NCI-H187 (cell line): ENCODE measurements at places on chromosomes 1 and 21.
A peak's percentile ranks its signal among the peaks of the same experiment; 100 is the strongest.

DNA sequence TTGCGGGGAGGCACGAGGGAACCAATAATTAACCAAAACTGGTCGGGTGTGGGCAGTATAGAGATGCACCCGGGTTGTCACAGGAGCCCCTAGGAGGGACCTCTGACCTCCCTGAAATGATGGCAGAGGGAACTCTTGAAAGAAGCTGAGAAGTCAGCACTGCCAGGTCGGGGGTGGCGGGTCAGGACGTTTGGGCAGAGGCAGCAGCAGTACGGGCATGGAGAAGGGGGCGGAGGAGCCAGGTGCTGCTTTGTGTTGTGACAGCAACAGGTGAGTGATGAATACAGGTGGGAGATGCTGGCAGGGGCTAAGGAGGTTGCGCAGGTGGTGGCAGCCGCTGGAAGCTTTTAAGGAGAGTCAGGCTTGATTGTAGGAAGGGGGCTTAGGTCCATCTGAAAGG lies 11.7 kb downstream of the TNFRSF1B start:
- no peak for DNase-seq

GRCh38 chr1:163205513-163205912 lies 2.8 kb upstream of the RGS5 start:
- no peak for DNase-seq

DNA sequence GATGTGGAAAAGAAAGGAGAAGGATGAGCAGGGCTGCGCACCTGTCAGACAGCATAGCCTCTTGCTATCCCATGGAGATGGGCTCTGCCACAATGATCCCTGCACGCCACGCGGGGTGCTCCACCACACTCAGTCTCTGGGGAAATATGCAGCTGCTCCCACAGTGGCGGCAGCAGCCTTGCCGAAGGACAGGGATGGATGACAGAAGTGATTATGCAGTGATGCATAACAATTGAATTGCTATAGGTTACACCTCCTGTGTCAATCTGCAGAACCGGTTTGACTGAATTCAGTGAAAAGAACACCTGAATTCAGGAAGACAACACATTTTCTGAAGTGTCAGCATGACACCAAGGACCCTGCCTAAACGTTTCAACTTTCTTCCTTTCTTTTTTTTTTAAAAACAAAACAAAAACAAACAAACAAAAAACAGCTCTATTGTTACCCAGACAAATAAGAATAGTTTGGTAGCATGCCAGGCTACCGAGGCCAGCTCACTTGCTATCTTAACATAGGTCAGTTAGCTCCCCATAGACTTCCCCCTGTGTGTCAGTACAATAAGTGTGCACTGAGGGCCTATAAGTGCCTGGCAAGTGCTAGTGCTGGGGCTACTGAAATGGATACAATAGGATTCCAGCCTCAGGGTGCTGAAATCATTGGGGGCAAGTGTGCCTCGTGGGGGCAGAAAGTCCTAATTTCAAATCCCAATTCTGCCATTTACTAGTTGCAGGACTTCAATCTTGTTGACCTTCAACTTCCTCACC lies 127.6 kb upstream of the LMO4 start:
- DNase-seq: peak; percentile 60

GRCh38 chr1:89528382-89528780 lies 3.8 kb downstream of the LRRC8B start:
- no peak for DNase-seq

DNA sequence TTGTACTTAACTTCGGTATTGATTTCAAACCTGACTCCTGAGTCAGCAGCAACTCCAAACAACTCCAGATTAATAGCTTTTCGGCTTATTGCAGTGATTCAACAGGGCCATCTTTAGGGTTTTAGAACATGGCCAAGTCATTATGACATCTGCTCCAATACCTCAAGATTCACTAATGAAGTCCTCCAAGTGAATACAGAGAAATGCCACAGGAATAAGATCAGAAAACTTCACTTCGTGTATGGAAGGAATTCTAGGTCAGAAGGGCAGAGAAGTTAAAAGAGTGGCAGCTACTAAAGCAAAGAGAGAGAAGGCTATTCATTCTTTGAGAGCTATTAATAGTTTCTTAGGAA lies 7.6 kb upstream of the C1orf116 start:
- no peak for DNase-seq

- no peak for DNase-seq
Observed at GRCh38 chr1:150778409-150778808, 12.8 kb upstream of the CTSS start.

DNA sequence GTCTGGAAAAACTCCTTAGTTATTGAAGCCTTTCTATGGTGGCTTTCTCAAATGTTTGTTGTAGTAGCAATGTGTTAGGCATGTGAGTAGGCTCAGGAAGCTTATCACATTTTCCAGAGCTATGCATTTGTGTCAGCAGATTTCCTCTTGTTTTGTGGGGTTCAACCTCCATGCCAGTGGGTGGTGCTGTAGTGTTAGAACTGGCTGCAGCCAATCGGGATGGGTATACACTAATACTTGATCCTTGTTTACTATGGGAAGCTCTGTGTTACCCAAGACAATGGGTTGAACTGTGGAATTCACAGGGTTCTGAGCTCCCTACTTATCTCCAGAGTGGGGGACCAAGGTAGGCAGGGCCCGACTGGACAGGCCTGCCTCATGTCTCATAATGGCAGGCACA lies 348.5 kb upstream of the ADAMTS5 start:
- DNase-seq: no peak

GRCh38 chr1:231527586-231528171 lies 790 bp upstream of the TSNAX start:
- no peak for DNase-seq

DNA sequence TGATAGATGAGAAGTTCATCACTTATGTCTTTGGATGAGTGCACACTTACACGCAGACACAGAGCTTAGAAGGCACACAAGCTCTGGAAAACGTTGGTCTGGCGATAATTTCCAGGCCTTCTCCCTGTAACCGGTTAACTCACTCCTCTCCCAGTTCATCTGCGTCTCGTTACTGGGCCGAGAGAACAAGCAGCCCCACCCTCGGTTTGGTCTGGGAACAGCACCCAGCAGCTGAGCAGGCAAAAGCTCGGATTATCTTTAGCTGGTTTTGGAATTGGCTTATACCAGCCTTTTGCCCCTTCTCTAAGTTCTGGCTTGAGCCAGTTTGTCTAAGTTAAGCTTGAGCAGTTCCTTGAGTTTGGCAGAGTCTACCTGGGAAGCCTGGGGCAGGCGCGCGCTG lies 27.3 kb upstream of the COL6A1 start:
- DNase-seq: no peak

DNA sequence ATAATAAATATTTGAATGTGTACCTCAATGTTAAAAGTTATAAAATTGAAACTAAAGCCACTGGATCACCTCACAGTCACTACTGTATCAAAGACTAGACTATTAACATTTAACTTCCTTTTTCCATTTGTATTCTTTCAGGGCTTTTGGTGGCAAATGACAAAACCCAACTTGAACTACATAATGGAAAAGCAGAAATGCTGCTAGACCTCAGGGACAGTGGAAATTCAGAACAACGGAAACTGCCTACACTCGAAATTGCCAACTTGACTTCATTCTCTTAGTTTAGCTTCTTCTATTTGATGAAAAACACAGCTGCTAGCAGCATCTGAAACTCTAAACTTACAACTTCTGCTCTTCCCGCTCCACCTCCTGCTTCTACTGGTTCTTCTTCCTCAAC lies 34.9 kb upstream of the NTNG1 start:
- no peak for DNase-seq

DNA sequence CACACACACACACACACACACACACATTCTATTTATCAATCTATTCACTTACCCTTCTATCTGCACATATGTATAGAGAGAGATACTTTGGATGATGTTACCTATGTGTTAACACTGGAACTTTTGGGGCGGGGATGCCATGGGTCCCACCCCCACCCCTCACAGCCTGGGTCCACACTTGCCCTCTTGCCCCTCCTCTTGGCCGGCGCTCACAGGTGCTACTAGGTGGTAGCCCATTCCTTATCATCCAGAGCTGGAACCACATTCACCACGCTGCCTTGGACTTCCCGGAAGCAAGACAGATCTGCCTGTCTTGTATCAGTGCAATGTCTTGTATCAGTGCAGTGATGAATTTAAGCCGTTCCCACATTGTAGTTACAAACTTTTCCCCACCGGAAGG lies 85.1 kb downstream of the LBR start:
- no peak for DNase-seq

DNA sequence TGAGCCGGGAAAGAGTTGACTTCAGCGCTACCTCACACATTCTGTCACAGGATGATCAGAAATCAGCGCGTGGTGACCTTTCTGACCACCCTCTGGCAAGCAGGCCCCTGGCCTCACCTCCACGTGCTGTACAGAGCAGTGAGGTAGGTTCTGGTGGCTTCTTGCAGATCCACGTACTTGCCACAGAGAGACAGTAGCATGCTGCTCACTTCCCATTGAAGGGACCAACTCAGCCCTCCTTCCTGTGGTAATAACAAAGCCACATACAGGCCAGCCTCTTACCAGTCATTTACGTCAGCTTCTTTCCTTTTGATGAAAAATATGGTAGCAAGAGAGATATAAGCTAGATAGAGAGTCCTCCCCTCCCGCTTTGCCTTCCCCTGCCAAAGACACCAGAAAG lies 200.7 kb downstream of the CHRM3 start:
- no peak for DNase-seq

DNA sequence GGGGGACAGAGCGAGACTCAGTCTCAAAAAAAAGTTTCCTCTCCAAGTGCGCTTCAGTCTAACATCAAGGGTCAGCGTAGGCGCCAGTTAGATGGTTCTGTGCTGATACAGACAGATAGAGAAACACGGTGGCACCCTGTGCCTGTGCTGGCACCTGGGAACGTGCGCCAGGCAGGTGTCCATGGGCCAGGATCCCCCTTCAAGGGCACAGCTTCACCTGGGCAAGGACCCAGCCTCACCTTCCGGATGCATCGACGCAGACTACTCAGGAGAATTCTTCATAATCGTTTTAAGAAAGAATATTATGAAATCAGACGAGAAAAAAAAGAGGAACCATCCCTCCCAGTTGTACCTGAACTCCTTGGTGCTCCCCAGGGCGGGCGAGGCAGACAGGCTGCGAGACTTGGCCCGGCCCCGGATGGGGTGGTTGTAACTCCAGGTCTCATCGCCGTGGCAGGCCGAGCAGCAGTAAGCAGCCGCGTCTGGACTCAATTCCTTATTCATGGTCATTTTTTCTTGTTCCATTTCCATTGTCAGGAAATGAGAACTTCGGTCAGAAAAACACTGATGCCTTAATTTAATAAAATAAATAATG lies 13.3 kb downstream of the NADK start:
- DNase-seq: no peak

- no peak for DNase-seq
Observed at GRCh38 chr1:183092350-183092749, 69.1 kb downstream of the LAMC1 start.

DNA sequence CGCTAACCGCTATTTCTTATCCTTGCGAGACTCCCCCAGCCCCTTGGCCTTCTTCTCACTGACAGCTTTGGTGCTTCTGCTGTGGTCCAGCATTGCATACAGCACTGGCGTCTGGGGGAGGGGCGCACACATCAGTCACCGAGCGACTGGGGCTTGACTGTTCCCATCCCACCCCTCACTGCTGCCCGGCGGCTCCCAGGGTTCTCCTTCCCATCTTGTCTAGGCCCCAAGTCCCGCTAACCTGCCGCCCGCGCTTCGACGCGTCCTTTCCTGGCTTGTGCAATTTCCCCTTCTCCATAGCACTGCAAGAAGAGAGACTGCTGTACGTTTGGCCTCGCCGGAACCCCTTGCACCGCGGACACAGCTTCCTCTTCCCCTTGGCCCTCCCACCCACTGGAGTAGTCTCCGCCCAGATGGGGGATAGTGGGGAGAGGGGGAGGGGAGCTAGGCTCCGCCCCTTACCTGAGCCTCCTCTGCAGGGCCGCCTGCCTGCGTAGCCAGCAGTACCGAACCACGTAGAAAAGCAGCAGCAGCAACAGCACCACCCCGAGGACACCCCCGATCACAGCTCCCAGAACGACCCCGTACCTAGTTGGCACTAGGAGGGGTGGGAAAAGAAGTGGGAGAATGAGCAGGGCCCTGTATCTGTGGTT lies 3.8 kb downstream of the MPZ start:
- DNase-seq: peak; percentile 94

DNA sequence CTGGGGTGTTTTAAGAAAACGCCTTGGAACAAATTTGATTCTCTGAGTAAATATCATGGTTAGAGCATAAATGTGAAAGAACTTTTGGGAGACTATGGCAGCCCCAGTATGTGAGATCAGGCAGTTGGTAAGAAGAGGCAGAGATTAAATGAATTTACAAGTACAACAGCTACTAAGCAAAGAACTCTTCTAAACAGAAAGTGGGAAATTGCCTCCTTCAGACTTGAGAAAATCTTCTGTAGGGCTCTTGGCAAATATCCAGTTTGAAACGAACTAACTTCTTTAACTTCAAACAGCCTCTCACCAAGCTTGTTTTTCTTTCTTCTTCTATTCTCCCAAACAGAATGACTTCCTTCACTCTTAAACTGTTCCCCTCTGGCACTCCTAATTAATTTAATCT lies 337.7 kb downstream of the SIPA1L2 start:
- DNase-seq: no peak

DNA sequence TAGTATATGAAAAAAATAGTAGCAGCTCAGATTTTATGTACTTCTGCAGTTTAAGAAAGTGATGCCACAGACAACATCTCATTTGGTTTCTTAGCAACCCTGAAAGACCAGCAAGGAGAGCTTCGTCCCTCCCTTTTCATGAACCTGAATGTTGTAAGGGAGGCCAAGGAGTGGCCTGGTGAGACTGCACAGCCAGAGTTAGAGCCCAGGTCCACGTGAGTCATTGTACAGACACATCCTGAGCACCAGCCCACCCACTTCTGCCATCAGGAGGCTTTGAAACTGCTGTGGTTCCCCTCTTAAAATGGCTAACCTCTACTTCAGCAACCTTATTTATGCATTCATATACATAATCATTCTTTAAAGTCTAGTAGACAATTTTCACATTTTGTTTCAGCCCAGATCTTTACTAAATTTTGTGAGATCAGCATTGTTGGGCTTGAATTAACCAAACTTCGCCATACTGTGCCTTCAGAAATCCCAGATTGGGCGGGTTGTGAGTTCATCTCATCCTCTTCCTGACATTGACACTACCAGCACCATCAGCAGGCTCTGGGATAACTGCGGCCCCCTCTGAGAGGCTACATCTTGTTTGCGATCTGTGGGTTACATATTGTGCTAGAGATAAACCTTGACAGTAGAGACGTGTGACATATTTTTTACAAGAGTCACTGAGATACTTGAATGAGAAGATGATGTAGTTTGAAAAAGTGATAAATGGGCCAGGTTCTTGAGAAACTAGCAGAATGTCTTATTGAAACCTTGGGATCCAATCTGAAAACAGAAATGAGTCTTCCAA lies 106.7 kb downstream of the CAMTA1 start:
- no peak for DNase-seq

DNA sequence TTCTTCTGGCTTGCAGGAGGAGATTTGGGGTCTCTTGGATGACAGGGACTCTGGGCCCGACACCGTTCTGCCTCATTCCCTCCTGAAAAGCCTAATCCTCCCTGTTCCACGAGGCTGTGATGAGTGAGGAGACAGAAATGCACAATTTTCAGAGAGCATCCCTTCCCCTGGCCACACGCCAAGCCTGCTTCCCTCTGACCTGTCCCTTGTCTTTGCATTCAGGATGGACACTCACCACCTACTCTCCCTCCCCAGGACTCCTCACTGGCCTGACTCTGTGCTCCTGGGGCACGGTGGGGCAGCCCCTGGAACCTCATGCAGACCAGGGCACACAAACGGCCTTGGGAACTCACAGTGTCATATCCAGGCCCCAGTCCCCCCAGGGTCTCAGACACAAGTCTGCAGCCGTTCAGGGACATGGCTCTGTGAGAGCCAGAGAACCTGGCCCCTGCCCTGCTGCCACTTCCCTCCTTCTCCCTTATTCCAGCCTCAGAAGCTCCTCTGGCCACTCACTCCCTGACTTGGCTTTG lies 3.5 kb upstream of the PRAMEF12 start:
- no peak for DNase-seq

- no peak for DNase-seq
Observed at GRCh38 chr21:42845296-42845965, 33.9 kb downstream of the WDR4 start.
